ENCODE measurements at places on chromosomes 7 and 10. TPM values are rescaled to one million over a fixed set of nuclear protein-coding genes. Genes with fewer than 3 reads are reported as not detected.

Gene NPY
- not detected for total RNA-seq

Gene ZKSCAN5
- total RNA-seq: 13.2 TPM

Gene LRRN3
- total RNA-seq: not detected

Gene CUBN
- 0.07 TPM for total RNA-seq

Gene AMPH
- total RNA-seq: not detected

Gene RASSF4
- 7.6 TPM for total RNA-seq

Gene GPR141
- total RNA-seq: not detected

Gene C7orf25
- 7.3 TPM for total RNA-seq

Gene LRIT1
- total RNA-seq: not detected

Gene C1GALT1
- total RNA-seq: 44.7 TPM

Gene C10orf53
- total RNA-seq: not detected

Gene NFKB2
- total RNA-seq: 30.8 TPM

Gene RAB19
- total RNA-seq: 9.1 TPM

Gene PPP1R3C
- 1.5 TPM for total RNA-seq

Gene COL28A1
- 0.83 TPM for total RNA-seq

Gene ASB10
- not detected for total RNA-seq

Gene GOLGA7B
- total RNA-seq: 1.1 TPM

Gene NPFFR1
- 0.05 TPM for total RNA-seq

Gene TAS2R5
- 1.1 TPM for total RNA-seq

Gene TRIM50
- total RNA-seq: not detected

Gene ECHDC3
- not detected for total RNA-seq

Gene LSM8
- 55.0 TPM for total RNA-seq

Gene HMX2
- not detected for total RNA-seq

Gene HK1
- 128 TPM for total RNA-seq

Gene LBX1
- not detected for total RNA-seq

Gene TNKS2
- 22.1 TPM for total RNA-seq

Gene TUBAL3
- total RNA-seq: 0.52 TPM

Gene TFPI2
- 86.1 TPM for total RNA-seq

Gene PDE1C
- 2.1 TPM for total RNA-seq

Gene VIPR2
- total RNA-seq: not detected

Gene GRID1
- not detected for total RNA-seq

Gene NOS3
- total RNA-seq: 1.8 TPM

Gene GHRHR
- total RNA-seq: not detected

Gene TRPV5
- total RNA-seq: not detected

Gene TMEM130
- 3.8 TPM for total RNA-seq

Gene PAPSS2
- total RNA-seq: 71.8 TPM

Gene SPDYE1
- total RNA-seq: not detected

Gene CYP26C1
- 0.60 TPM for total RNA-seq

Gene EGR2
- total RNA-seq: 0.53 TPM

Gene IGF2BP3
- 139 TPM for total RNA-seq

Gene DDC
- not detected for total RNA-seq

Gene LIPM
- not detected for total RNA-seq

Gene SEMA4G
- total RNA-seq: 0.83 TPM

Gene CLRN3
- not detected for total RNA-seq

Gene MKX
- total RNA-seq: not detected

Gene FAM13C
- not detected for total RNA-seq

Gene INA
- total RNA-seq: 20.9 TPM

Gene BLNK
- total RNA-seq: 0.98 TPM

Measured in PC-9 (cell line).